SK-N-DZ (cell line): ENCODE measurements at places on chromosomes 1 and 21.

- no peak for DNase-seq
These were observed 45.7 kb downstream of the S1PR1 start for GRCh38 chr1:101282314-101283038.

DNA sequence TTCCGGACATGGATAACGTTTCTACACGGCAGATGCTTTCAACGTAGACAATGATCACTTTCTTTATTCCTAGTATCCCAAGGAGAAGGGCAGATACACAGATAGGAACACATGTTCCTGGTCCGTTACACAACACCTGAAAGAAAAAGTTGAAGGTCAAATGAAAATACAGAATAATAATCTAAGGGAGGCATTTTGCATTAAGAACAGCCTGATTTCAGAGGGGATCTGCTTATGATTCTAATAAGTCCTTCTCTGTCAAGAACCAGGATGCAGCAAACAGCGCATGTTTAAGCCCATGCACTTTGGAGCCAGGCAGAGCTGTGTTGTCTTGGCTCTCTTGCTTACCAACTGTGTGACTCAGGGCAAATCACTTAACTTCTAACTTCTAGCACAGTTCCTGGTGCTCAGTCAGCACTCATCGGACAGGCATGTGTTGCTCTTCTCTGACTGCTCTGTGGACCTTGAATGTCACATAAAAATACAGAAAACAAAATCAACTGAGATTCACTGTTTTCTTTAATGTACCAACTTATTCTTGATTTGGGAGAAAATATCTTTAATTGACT, 56.3 kb upstream of the CNN3 start:
- no peak for DNase-seq

DNA sequence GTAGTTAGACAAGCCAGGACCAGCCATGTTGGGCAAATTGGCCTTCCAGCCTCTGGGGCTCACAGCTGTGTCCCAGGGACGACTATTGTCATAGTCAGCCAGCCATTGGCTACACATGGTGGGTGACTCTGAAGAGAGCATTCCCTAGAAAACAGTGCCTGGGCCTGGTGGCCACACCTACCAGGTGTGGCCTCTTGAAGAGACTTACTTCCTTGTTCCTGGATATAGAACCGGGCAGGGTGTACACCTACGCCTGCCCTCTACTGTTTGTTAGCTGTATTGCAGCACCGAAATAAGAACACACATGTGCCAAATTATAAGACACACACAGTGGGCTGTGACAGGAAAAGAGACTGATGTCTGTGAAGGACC, 134.6 kb upstream of the ARHGEF16 start:
- DNase-seq, result peak; percentile 3

DNA sequence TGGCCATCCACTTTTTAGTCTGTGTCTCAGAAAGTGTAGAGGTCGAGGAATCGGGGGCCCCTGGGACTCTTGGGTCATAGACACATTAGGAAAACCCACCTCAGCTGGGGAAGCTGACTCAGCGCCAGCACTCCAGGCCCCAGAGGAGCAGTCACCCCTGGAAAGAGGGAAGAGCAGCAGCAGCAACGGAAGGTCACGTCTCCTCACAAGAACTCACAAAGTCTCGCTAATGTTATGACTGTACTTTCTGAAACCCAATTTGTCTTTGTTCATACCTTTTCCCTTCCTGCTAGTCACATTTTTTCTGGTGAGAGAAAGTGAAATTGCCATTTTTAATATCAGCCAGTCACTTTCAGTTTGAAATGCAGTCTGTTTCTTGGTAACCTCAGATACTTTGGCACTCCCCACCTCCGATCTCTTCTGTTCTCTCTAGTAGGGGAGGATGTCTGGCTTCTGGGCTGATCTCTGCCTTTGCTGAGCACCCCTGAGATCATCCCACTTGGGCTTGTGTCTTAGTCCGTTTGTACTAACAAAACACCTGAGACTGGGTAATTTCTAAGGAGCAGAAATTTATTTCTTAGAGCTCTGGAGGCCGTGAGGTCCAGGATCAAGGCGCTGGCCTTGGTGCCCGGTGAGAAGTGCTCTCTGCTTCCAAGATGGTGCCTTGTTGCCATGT, 6.0 kb upstream of the NLRP3 start:
- no peak for DNase-seq

DNA sequence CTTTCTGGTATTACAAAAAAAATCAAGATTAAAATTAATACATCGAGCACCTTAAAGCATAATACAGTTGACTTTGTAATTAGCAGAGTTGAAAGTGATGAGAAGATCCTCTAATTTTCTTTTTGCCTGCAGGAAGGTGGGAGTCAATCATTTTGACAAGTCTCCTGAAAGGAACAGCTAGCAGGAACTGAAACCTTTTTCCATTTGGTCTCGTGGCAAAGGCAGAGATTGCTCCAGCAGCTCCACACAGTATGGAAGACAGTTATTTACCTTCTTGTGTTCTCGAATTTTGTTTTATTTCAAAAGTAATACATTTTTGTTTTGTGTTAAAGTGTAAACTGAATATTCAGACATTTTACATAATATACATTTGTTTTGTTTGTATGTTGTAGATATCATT, 7.7 kb downstream of the S100PBP start:
- no peak for DNase-seq

DNA sequence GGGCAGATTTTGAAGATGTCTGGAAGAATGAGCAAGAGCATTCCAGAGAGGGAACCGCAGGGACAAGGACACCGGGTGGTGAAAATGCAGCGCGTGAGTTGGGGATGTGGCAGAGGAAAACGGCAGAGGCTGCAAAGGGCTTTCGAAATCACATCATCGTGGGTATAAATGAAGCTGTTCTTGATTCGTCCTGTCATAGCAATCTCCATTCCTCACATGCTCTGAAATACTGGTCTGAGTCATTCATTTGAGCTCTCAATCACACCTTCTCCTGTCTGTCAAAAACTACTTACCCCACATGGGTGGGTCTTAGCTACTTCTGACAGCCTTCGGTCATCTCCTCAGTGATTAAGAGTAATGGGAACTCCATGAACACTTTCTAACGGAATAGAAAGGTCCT, 81.5 kb downstream of the ERG start:
- no peak for DNase-seq

DNA sequence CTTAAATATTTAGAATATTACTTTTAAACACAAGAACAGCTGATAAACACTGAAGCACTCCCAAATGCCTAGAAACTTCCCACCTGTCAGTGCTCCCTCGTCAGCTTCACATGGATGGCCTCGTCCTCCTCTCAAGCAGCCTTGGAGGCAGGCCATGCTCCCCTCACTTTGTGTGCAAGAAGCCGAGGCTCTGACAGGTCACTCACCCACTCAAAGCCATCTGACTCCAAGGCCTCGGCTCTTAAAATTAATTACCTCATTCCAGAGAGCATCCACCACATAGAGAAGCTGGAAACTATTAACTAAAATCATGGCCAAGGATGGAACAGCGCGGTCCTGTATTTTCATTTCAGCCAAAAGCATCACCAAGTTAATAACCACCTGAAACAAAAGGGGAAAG, 17.8 kb downstream of the LBR start:
- no peak for DNase-seq

DNA sequence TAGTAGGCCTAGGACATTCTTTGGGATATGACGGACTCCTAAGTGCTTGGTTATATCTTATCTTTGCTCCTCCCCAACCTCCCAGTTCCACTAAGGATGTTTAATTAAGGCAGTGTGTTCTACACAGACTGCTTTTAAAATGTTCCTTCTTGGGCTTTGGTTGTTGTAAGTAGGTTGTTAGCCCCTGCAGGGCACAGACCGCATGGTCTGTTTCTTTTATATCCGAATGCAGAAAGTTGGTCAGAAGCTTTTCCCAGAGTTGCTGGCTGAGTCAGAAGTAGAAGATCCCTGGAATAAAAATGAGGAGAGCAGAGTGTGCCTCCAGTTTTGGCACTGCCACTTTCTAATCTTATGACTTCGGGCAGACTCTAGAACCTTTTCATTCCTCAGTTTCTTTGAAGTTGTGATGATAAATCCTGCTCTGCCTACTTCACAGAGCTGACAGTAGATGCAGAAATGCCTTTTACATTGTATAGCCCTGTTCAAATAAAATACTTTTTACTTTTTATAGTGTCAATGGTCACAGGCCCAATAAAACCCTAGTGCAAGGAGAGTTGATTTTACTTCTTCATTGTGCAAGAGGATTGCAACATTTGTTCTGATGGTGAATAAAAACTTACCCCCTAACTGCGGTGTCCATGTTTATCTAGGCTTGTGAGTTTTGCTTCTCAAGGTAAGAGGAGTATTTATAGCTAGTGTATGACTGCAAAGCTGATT, 18.4 kb downstream of the FMN2 start:
- no peak for DNase-seq

- no peak for DNase-seq
These were observed 49.8 kb downstream of the POU2F1 start for GRCh38 chr1:167270349-167271092.

- DNase-seq, result no peak
These were observed 8.0 kb upstream of the SLC30A2 start for GRCh38 chr1:26053718-26054560.

- DNase-seq, result no peak
These were observed 48.2 kb downstream of the SYT6 start for GRCh38 chr1:114105421-114105979.

- DNase-seq, result no peak
These were observed 44.3 kb upstream of the BATF3 start for GRCh38 chr1:212743901-212744475.

DNA sequence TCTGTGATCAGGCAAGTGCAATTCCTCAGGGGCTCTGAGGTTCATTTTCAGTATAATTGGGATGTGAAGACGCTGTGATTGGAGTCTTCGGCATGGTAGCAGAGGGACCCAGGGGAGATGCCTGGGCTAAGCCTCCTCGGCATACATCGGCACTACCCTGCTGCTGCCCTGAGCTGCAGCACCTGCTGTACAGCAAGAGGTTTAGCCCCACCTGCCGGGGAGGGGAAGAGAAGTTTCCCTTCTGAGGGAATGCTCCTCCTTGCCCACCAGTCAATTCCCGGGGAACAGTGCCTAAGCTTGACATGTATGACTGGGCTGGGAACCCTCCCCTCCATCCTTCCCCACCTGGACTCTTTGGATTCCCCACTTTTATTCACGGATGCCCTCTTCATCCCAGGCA, 24.9 kb downstream of the CNIH3 start:
- peak; percentile 26 for DNase-seq

GRCh38 chr1:234241941-234242490, 131.2 kb upstream of the COA6 start:
- no peak for DNase-seq

- no peak for DNase-seq
These were observed 10.6 kb downstream of the ACTL8 start for GRCh38 chr1:17765444-17766411.

GRCh38 chr1:156516821-156517220, 16.2 kb upstream of the MEF2D start:
- DNase-seq, result no peak

GRCh38 chr1:186735463-186735862, 55.2 kb upstream of the PTGS2 start:
- DNase-seq, result no peak

- DNase-seq, result no peak
These were observed 547 bp upstream of the CHIA start for GRCh38 chr1:111290104-111290503.

DNA sequence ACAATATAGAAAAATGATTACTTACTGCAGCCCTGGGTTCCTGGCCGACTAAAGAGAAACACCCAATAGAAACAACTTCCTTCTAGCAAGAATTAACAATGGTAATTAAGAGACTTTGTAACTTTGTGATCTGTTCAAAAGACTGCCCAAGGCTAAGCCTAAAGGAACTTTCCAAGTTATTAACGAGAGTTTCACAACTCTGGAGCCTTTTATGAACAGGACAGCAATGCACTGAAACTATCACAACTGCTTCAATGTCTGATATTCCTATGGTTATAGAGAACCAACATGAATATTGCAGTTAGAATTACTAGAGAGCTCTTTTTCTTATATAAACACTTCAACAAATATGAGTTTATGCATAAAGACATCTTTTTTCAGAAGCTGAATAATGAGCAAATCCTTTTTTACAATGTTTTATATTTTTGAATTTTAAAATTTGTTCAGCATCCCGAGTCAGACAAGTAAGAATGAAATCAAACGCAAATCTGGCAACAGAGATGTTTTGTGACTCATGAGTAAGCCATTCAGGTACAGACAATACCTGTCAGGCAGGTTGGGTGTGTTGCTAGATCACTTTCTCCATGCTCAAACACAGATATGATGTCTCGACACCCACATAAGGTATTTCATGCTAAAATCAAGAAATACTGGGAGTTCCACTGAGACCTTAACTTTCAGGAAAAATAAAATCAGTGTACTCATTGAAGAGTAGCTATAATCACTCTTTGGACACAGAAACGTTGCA, 22.2 kb upstream of the KCNJ15 start:
- no peak for DNase-seq

DNA sequence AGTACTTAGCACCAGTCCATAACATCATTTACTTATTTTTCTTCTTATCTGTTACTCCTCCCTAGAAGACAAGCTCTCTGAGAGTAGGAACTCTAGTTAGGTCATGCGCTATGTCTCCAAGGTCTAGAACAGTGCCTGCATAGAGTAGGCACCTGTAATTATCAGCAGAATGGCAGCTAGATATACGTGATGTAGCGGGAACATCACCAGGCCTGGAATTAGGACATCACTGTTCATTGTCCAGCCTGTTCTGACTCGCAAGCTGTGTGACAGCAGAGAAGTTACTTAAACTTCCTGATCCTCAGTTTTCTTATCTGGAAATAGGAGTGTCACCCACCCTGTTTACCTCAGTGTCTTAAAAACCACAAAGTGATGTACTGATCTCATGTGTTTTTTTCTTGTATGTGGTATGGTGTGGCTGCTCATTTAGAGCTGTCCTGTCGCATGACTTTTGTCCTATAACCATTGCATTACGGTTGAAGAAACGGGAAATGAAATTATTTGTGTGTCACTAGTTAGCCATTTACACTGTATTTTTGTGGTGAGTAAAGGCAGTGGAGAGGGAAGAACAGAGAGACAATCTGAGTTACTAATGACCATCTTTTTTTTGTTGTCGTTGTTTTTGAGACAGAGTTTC, 37.1 kb upstream of the EXO1 start:
- DNase-seq, result no peak

DNA sequence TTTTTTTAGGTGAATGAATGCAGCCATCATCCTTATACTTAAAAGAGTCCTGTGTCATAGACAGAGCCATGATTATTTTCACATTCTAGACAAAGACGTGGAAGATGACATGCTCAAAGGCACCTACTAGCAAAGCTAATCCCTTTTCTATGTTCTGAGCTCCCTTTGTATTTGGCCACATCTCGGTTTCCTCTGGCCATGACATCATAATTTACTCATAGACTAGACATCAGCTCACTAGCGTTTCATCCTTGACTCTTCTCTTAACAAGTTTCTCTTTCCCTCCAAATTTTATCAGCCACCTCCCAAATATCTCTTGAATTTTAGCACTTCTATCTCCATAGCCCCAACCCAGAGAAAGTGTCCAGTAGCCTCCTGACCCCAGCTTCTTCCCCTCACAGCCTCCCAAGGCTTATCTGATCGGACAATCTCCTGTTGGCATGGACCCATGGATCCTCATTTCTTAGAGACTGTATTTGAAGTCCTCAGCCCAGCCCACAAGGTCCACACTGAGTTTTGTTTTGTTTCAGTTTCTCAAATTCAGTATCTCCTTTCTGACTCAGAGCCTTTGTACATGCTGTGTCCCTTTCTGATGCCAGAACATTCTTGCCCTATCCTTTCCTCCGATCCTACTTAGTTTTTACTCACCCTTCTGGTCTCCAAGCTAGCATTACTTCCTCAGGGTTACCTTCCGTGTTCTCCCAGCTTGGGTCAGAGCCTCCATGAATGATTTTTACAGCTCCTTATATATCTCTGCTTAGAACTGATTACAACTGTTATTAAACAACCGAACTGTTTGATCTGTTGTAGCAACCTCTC, 33.0 kb upstream of the EPS8L3 start:
- no peak for DNase-seq

GRCh38 chr1:206568779-206569352, 43.4 kb downstream of the EIF2D start:
- DNase-seq, result no peak
